IMR-90 (cell line): ENCODE measurements at places on chromosomes 12 and 14. TPM values are rescaled to one million over a fixed set of nuclear protein-coding genes. Genes with fewer than 3 reads are reported as not detected.

Gene NCKAP5L
- total RNA-seq: 6.1 and 7.2 TPM in 2 replicates

Gene PLD4
- not detected in 2 replicates for total RNA-seq

Gene LUM
- 46.1 and 50.0 TPM in 2 replicates for total RNA-seq

Gene RAD51AP1
- total RNA-seq: 6.5 and 15.3 TPM in 2 replicates

Gene AMIGO2
- 31.7 and 32.6 TPM in 2 replicates for total RNA-seq

Gene TOMM20L
- total RNA-seq: not detected in 2 replicates

Gene CD163
- total RNA-seq: not detected in 2 replicates

Gene BDKRB2
- total RNA-seq: 60.5 and 73.1 TPM in 2 replicates

Gene GPR84
- not detected in 2 replicates for total RNA-seq

Gene SYNE2
- 18.6 and 28.9 TPM in 2 replicates for total RNA-seq
